ENCODE measurements at places on chromosomes 11 and 22.

DNA sequence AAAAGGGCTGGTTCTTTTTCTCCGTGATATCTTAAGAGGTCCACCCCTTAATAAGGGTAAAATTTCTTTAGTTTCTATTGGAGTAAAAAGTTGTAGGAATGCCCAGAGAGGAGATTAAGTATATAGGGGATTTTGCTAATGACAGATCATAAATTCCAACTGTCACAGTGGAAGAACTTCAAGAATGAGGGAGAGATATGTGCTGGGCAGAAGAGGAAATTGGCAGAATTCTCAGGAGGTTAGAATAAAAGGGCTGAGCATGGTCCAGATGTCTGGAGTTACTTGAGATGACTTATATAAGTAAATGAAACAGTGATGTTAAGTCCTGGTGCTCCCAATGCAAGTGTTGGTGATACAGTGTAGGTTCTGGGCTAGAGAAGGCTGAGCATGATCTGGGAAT is 417.6 kb upstream of the ARHGAP42 start:
- no peak for DNase-seq

- no peak for DNase-seq
Observed at GRCh38 chr22:45678961-45679912, 7.6 kb downstream of the ATXN10 start.

DNA sequence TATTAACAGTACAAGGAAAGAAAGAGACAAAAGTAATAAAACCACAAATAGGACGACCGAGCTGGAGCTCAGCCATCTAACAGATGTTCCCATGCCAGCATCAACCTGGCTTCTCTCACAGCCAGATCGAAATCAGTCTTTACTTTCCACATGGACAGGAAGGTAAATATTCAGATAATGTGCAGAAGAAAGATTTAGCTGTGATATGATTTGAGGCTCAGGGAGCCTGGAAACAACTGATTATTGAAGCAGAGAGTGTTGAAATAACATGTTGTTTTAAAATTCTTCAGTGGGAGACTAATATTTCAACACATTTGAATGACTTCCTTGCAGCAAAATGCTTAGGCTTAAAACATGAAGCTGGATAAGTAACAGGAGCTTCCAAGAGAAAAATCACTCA is 546.8 kb downstream of the ETS1 start:
- no peak for DNase-seq

- DNase-seq: no peak
Observed at GRCh38 chr11:63997104-63997700, 11.0 kb downstream of the OTUB1 start.

DNA sequence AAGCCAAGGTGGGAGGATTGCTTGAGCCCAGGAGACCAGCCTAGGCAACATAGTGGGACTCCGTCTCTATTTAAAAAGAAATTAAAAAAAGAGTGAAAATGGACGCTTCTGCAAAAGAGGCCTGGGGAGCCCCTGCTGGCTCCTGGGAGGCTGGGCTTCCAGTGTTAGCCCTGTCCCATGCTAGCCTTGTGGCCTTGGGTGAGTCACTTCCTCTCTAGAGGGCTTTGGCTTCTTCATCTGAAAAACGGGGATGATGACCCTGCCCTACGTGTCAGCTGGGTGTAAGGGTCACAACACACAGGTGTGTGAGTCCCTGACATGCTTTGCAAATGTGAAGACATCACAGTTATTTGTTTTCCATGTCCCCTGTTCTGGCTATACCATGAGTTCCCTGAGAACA is 32.8 kb downstream of the FAM227A start:
- no peak for DNase-seq

- no peak for DNase-seq
Observed at GRCh38 chr11:134532131-134532920, 120.3 kb upstream of the B3GAT1 start.

DNA sequence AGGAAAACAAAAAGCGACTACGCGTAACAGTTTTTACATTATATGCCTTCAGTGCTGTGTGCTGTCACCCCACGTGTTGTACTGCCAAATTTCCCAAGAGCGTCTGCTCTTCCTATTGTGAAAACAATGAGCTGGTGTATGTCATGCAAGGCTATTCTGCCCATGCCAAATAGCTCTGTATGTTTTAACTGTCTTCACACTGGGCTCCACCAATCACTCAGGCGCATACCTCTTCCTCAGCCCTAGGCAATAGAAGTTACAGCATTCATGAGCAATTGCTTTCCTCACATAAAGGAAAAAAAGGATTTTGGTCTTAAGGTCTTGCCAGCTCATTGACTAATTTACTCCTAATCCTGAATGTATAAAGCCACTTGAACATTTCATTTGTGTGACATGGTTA is 606.8 kb downstream of the NTM start:
- DNase-seq: no peak

- DNase-seq: no peak
Observed at GRCh38 chr11:890794-891540, 19.6 kb downstream of the CHID1 start.

GRCh38 chr22:22398530-22399327 is 109.8 kb downstream of the ZNF280B start:
- no peak for DNase-seq

DNA sequence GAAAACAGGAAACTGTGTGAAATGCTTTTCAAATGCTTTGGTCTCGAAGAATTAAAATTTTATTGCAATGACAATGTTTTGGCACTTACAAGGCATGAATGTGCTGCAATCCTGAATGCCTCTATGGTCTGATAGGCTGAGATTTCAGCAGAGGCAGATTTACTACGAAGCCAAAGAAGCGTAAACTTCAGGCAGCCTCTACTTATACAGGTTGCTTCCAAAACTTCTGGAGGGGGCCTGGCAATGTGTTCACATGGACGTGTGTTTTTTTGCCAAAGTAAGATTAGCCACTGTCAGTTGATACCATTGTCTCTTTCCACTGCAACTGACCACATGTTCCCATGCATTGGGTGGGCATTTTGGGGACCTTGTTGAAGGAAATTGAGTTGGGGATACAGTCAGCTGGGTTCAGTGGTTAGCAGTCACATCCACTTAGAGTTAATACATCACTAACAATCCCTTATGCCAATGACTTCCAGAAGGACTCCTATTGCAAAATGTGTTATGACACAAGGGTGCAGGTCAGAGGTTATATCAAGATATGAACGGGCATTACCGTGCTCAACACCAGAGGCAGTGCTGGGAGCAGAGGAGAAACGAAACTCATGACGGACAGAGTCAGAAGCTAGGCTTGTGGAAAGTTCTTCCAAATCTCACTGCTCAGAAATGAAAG is 48.8 kb downstream of the ABTB2 start:
- DNase-seq: no peak
